H4 (cell line): ENCODE measurements at places on chromosomes 5 and 9. TPM values are rescaled to one million over a fixed set of nuclear protein-coding genes. Genes with fewer than 3 reads are reported as not detected.

- no peak for DNase-seq
Observed at GRCh38 chr9:20065796-20066700, 277.2 kb upstream of the SLC24A2 start.

- no peak for DNase-seq
Observed at GRCh38 chr9:87290241-87291052, 207.2 kb upstream of the DAPK1 start.

- no peak for DNase-seq
Observed at GRCh38 chr9:72412483-72413040, 47.6 kb upstream of the ZFAND5 start.

GRCh38 chr9:70406434-70406862 is 8.0 kb downstream of the KLF9 start:
- peak; percentile 38 for DNase-seq

- no peak for DNase-seq
Observed at GRCh38 chr9:22976454-22976853, 529.8 kb downstream of the DMRTA1 start.

- DNase-seq = no peak
Observed at GRCh38 chr5:39231705-39232525, 12.6 kb upstream of the FYB1 start.

The ARSK gene
- total RNA-seq = 9.2 and 10.2 TPM in 2 replicates

The MTX3 gene
- total RNA-seq = 6.7 and 10.3 TPM in 2 replicates
